ENCODE measurements at places on chromosomes 4 and X.

DNA sequence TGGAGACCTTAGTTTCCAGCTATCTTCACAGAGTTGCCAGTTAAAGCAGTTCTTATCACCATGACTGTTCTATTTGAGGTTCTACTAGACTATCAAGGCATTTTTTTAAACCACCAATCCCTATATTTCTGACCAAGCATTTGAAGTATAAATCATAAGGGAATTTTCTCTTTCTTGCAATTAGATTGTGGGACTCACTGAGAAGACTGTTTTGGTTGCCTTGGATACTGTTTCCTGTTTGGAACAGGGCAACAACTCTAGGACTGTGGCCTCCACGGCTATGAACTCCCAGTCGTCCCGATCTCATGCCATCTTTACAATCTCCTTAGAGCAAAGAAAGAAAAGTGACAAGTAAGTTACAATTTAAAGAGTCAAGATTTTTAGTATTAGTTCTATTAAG, 11.8 kb downstream of the KIF4A start:
- no peak for DNase-seq

GRCh38 chr4:28760003-28760402, 1899.4 kb downstream of the STIM2 start:
- DNase-seq = no peak

- DNase-seq = no peak
Measured at GRCh38 chr4:48588230-48589097, 98.4 kb downstream of the ZAR1 start.

GRCh38 chr4:155099231-155099630, 109.2 kb upstream of the NPY2R start:
- no peak for DNase-seq

DNA sequence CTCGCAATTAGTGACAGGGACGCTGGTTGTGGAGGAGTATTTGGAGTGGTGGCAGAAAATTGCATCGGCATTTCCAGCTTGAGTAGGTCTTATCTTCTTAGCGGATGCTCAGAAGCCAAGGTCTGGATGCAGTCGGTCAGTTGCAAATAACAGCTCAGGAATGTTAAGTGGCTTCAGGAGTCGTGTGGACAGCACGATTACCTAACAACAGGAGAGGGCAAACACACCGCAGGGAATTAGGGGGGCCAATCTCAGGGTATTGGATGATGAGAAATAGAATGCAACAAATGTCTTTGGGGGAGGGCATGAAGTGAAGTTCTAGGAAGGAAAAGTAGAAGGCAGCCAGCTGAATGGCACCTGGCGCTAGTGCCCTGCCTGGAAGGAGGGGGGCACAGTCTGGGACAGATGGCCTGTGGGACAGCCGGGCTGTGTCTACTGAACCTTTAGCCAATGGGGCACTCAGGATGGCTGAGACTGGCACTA, 11.8 kb downstream of the RASL11B start:
- DNase-seq = no peak

DNA sequence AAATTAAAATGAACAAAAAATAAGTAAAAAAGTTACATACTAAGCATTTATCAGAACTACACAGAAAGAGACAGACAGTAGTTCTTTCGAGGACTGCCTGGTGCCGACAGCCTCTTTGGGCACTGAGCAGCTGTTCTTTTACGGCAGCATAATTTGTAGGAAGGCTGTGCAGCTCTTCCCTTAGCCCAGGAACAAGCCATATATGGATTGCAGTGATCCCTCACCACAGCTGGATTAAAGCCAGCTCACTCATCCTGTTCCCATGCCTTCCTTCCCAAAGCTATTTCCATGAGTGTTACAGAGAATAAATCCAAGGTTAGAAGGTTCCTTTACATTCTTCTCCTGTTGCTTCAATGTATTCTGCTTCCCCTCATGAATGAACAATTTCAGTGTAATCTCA, 71.7 kb downstream of the DDX60L start:
- no peak for DNase-seq

DNA sequence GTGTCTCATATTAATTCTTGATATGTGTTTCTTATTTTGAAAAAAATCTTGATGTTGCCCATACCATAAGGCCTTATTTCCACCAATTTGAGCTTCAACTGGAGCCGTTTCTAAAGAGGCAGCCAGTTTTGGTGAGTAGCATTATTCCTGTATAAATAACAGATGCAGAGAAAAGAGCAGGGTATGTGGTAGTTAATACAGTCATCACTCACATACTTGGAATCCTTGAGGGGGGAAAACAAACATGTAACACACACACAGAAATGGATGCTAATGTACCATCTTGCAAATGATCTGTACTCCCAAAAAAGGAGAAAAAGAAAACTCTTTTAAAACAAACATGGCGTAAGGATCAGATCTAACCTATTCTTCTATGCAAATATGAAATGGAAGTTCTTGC, 389.7 kb downstream of the GPM6A start:
- no peak for DNase-seq

DNA sequence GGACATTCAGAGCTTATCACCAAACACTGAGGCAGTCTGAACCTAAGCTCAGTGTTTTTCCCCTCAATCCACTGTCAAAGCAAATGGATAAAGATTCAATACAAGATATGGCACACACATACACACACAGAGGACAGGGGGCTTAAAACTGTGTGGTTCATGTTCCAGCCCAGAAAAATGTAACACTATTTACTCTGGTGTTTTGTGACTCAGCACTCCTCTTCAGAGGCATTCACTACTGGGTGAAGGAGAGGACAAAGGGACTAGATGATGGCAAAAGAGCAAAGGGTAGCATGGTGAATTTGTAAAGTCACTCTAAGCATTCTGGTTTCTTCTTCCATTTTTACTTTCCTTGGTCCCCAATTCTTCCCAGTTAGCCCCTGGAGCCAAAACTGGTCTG, 120.3 kb downstream of the ARHGEF9 start:
- DNase-seq = no peak

- DNase-seq = no peak
Measured at GRCh38 chr4:124955476-124955875, 242.9 kb upstream of the ANKRD50 start.

- DNase-seq = no peak
Measured at GRCh38 chrX:74297766-74298165, 6.2 kb upstream of the ZCCHC13 start.

DNA sequence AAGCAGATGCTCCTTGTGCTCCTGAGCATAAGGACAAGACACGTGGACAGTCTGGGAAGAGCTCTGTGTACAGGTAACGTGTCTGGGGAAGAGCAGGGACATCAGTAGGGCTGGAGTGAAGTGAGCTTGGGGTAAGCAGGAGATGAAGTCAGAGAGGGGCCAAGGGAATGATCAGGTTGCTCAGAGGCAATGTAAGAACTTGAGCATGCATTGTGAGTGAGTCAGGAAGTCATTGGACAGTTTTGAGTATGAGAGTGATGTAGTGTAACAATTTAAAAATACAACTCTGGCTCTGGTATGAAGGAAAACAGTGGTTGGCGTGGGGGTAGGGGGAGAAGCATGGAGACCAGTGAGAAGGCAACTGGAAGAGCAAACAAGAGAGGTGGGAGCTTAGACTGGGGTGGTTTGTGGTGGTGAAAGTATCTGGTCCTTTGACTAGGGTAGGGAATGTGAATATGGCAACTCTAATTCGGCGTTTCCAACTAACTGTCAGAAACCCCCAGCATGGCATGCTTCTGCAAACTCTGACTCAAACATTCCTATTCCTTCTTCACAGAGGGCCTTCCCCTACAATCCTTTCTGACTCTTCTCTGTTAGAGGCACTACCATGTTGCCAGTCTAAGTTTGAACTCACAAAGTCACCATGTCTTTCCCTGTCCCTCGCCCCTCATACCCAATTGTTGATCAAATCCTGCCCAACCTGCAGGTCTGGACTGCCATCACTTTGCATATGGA, 57.2 kb downstream of the STBD1 start:
- DNase-seq = no peak

DNA sequence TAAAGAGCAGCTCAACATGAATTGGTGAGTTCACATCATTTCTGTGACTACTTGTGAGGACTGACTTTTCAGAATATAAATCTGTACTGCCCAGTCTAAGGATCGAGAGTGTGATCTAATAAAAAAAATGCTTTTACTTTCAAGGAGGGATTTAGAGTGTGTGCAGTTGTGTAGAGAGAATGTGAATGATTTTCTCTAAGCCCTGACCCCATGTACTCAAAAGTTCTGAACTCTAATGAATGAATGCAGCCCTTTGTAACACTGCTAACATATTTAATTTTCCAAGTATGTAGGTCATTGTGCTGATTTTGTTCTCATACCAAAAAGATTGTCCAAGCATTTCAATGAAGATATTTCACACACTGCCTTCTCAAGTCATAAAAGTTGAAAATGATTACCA, 92.5 kb upstream of the STOX2 start:
- DNase-seq = no peak

DNA sequence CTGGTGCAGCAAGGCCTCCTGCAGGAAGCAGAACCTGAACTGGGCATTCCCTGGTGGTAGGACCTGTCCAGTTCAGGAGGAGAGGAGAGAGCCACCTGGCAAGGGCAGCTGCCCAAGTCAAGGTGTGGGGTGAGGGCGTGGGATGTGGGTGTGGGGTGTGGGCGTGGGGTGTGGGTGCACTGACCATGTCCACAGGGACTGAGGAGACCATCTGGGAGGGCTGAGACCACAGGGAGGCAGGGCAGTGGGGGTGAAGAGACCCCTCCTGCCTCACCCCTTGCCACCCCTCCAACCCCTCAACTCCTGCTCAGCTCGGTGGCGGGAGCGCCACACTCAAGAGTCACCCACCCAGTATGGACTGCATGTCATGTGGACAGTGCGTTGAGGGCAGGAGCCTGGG, 117.9 kb downstream of the CPZ start:
- DNase-seq = no peak

DNA sequence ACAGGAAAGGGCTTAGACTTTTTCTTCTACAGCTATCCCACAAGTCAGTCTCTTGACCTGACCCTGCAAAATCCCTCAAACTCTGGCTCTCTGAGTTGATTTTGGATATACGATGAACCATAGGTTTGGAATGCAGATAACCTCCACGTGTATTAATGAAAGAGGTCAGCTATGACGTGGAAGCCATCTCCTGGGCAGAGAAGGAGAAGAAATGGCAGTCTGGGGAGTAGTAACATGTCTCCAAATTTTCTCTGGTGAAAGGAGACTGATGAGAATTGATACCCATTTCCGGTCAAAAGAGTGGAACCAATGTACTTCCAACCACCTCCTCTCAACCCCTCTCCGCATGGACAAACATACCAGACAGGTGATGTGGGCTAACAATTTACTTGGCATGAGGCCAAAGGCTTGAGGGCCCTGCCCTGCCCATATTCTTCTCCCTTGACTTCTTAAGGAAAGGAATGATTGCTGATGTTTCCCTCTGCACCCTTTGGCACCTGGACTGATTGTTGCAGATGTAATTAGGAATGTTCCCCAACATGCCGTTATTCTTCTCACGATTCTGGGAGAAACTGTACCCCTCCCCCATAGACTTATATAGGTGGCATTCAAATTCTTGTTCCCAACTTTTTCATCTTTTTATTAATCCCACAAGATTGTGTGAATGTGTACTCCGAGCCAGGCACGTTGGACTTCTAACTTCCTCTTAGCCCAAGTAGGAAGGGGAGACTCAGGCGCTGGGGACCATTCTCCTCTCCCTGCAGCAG, 580 bp upstream of the PLS3 start:
- no peak for DNase-seq

DNA sequence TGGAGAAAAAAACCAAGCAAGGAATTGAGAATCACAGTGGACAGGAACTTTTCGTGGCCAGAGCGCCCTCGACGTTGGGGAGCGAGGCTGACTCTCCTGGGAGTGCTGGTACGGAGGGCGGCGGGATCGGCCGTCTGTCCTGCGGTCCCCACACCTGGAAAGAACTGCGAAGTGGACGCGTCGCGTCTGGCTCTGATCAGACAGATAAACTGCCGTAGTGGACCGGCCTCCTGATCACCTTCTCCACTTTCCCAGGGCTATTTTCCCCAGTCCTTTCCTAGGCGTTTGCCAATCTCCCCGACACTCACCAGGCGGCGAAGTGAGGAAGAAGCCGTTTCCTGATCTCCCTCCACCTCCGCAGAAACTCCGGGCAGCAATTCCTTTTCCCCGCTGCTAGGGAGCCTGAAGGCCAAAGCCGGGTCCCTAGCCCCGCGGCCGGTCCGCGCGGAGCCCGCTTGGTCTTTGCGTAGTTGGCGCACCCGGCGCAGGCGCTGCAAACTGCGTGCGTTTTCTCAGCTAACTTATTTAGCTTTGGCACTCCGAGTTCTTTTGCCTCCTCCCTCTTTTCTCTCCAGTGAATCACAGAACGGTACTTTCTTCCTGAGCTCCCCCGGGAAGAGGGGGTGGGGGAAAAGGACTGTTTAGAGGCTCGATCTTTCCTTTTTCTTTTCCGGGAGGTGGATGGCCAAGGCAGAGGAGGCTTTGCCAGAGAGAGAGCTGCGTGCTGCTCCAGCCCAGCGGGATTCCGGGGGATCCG, at the start of gene ARSJ:
ARSJ (minus strand) TSS at position 500 of the 757 bp plus-strand sequence. CDS start 813 bp downstream, outside the sequence.
- peak; percentile 1 for DNase-seq

DNA sequence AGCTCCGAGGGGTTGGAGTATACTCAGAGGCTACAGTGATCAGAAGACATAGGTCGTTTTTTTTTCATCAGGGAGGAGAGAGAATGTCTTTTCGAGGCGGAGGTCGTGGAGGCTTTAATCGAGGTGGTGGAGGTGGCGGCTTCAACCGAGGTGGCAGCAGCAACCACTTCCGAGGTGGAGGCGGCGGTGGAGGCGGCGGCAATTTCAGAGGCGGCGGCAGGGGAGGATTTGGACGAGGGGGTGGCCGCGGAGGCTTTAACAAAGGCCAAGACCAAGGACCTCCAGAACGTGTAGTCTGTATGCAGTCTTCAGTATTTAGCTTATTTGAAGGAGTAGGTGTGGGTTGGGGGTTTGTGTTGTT, 500 bp downstream of the GAR1 start:
- peak; percentile 43 for DNase-seq

- no peak for DNase-seq
Measured at GRCh38 chr4:151857368-151857767, 96.6 kb upstream of the GATB start.

GRCh38 chr4:71470524-71470923, 131.7 kb downstream of the SLC4A4 start:
- no peak for DNase-seq

DNA sequence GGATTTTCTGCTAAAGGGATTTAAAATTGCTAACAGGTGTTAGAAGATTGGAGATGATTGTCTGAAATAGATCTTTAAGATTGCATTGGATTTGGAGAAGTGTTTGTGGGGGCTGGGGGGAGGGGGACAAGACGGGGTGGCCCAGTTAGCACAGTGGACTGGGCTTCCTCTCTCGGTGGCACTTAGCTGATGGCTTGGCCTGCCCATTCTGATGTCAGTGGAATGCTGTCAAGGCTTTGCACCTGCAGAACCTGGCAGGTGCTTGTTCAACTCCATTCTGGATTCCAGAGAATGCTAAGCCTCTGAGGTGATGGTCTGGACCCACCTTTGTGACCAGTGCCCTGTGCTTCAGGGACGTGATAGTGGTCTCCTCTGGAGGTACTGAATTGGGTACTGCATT, 43.7 kb downstream of the ADD1 start:
- no peak for DNase-seq

GRCh38 chrX:150594584-150594983, 26.2 kb downstream of the MTM1 start:
- no peak for DNase-seq

- DNase-seq = no peak
Measured at GRCh38 chr4:135256111-135256510, 1054.5 kb upstream of the PABPC4L start.

GRCh38 chr4:139555705-139556070, 331 bp downstream of the SETD7 start:
- DNase-seq = no peak

GRCh38 chr4:115356176-115356575, 242.8 kb upstream of the NDST4 start:
- no peak for DNase-seq

All from T-helper 1 cell (primary cell).